ENCODE measurements at places on chromosomes 6 and 20. TPM values are rescaled to one million over a fixed set of nuclear protein-coding genes. Genes with fewer than 3 reads are reported as not detected.

The C6orf58 gene
- total RNA-seq, result not detected

The GINM1 gene
- total RNA-seq, result 39.1 TPM

The MCUR1 gene
- total RNA-seq, result 15.0 TPM

GRCh38 chr6:15642276-15642675 lies 20.6 kb downstream of the DTNBP1 start:
- DNase-seq, result no peak

DNA sequence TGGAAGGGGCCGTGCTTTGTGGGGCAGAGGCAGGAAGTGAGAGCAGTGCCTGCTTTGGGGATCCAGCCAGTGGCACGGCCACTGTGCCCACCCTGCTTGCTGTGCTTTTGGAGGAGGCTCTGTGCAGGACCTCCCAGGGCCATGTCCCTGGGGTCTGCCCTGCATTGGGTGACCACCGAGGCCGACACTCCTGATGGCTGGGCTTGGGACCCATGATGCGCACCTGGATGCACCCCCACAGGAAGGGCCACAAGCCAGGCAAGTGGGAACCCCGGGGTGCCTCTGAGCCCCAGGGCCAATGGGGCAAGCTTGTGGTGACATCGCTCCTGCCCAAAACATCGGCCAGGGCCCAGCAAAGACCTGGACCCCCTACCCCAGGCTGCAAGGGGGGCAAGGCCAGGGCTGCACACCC lies 738.6 kb upstream of the GJE1 start:
- DNase-seq, result no peak

GRCh38 chr6:46940433-46941226 lies 18.9 kb upstream of the ADGRF5 start:
- DNase-seq, result no peak

- DNase-seq, result no peak
Measured at GRCh38 chr6:97068211-97068610, 143.7 kb downstream of the KLHL32 start.
